ENCODE measurements at places on chromosomes 6 and 20.

DNA sequence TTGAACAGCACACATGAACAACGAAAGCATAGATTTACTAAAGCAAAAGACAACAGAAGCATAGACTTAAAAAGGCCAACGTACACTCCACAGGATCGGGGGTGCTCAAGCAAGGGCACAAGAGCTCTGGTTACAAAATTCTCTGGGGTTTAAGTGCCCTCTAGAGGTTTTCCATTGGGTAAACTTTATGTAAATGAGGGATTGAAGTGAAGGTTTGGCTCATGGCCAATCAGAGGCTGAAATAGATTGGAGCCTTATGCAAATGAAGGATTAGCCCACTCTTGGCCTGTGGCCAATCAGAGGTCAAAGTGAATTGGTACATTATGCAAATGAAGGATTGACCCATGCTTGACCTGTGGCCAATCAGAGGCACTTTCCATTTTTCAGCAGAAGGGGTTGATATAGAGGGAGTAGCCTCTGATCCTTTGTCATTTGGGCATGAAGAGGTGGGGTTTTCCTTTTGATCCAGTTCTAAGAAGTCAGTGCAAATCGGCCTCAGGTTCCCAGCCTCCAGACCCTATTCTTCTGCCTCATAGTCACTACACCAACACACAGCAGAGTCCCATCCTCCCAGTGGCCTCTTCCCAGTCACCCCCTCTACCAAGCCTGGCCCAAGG, 244.9 kb downstream of the THBS2 start:
- peak; percentile 15 for DNase-seq

GRCh38 chr6:7446619-7447325, 57.2 kb downstream of the RIOK1 start:
- DNase-seq = no peak

GRCh38 chr6:36920546-36920945, 34.0 kb upstream of the PI16 start:
- DNase-seq = no peak

- no peak for DNase-seq
Measured at GRCh38 chr6:87840324-87840723, 138.3 kb upstream of the AKIRIN2 start.

DNA sequence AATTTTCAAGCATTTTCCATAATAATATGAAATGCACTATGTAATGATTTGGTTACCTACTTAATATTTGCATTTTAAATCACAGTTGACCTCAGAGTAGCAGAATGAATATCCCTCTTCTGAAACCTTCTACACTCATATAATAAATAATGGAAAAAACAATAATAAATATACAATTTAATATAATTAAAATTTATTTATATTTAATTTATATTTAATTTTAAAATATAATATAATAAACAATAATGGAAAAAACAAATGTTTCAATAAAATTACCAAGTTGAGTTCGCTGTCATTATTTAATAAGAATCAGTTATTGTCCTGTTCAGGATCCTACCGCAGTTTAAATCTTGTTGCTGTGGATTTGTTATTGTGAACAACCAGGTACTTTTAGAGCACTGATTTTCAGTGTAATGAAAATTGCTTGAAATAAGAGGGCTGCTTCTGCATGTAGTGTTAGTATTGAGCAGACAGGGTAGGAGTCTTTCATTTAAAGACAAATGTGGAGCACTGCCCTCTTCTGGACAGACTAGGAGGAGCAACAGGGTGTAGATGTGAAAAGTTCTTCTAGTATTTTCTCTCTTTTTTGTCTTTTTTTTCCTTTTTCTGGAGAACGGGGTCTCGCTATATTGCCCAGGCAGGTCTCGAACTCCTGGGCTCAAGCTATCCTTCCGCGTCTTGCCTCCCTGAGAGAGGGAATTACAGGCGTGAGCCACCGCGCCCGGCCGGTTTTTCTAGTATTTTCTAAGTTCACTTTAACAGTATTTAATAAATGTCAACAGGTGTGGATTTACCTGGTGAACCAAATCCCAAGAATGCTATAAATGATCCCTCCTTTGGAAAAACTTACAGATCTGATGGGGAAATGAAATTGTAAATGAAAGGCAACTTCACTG, 13.6 kb downstream of the TRAPPC3L start:
- DNase-seq = peak; percentile 64

DNA sequence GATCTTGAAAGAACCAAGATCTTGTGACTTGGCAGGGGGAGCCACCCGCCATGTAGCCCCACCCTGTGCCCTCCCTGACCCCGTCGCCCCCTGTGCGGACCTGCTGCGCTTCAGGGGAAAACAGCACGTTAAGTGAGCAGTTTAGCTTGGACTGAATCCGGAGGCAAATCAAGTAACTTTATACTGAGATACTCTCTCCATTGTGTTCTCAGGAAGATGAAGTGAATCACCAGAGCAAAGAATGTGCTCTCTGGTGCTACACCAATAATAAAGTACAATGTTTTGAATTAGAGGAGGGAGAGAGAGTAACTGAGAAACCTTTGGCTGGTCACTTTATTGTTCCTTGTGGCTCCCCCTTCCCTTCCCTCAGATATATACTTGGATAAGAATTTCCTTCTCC, 83.4 kb downstream of the TXNDC5 start:
- DNase-seq = no peak

DNA sequence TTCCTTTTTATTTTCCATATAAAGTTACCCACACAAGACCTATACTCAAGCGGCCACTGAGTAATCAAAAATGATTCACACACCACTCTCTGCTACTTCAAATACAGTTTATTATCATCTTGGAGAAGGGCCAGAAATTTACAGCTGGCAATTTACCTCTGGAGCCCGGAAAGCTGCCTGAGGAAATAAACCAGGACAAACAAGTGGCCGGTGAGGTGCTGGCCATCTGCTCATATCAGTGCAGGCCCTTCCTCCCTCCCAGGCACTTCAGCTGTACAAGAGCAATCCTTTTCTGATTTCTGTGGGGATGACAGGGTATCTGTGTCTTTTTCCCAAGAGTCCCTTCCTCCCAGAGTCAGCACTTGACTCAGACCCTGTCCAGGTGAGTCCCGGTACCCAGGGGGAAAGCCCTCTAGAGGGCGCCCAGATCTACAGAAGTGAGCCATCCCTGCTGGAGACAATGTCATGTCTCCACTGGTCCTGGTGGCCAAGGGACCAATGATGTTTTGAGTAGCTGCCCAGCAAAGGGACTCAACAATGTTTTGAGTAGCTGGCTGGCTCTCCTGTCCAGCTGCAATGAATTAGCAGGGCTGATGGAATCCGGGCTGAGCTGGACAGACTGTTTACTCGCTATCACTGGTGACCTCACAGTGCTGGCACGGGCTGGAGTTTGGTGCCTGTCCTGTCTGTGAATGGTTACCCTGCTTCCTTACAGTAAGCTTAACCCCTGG, 23.6 kb downstream of the LRP11 start:
- DNase-seq = peak; percentile 11

DNA sequence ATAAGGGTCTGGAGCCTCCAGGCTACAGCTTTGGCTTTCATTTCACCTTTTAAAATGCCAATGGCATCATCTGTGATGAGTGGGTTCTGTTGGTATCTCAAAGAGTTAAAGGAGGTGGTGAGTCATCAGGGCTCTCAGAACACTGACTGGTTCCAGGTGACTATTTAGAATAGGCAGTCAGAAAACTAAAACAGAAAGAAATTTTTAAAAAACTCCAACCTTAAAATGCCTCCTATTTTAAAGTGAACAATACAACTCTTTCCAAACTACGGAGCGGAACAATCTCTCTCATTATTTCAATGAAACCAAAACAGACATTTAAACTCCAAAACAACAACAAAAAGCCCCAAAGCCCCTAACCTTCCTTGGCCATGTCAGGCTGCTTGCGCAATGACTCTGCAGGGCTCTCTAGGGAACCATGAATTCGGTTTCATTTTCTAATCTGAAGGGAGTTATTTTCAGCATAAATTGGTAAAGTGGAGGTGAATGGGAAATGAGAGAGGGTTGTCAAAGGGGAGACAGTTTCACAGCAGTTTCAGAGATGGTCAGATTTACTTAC, 194.9 kb downstream of the KIF6 start:
- DNase-seq = no peak

- DNase-seq = no peak
Measured at GRCh38 chr6:137471986-137472385, 22.2 kb downstream of the OLIG3 start.

DNA sequence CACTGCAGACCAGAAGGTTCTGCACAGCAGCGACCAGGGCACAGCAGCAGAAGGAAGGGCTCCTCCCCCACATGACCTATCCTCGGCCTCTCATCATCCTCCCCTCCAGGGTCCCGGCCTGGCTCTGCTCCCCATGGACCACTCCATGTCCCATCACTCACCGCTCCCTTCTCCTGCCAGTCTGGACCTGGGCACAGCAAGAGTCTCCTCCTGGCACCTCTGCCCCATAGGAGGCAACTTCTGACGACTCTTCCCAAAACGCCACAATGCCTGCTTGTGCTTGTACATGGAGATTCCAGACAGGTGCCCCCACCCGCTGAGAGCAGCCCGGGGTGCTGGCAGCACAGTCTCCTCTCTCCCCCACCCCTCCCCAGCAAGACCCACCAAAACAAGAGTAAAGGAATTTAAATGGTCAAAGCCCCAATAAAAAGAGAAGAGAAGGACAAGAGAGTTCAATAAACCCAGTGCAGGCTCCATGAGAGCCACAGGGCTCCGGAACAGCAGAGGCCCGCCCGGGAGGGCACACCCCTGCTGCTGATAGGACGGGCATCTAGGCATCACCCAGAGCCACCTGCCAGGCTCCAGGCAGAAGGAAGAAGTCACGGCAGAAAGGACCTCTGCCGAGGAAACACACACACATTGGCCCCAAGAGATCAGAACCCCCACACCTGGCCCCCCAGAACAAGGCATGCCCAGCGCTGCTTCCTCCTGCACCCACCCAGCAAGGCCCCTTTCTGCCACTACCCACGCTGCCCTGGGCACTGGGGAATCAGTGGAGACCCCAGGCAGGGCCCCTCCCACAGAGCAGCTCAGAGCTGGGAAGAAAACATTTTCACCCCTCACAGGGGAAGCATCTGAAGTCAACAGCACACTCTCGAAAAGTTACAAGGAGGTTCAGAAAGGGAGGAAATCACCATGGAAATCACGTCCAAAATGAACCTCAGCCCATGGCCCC, 15.2 kb downstream of the TAF4 start:
- no peak for DNase-seq

DNA sequence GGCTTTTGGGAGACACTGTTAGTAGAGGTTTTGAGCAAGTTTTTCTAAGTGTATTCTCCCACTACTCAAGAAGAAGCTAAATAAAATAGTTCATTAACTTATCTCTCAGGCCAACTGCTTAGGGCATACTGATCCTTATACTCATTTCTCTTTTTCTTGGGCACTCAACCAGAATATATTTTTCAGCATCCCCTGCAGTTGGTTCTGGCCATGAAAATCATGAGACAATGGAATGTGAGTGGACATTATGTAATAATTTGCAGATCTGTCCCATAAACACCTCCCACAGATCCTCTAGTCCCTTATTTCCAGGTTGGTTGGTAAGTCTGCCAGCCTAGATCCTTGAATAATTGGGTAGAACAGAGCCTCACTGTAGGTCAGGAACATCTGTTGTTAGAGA, 136.7 kb downstream of the AIG1 start:
- no peak for DNase-seq

DNA sequence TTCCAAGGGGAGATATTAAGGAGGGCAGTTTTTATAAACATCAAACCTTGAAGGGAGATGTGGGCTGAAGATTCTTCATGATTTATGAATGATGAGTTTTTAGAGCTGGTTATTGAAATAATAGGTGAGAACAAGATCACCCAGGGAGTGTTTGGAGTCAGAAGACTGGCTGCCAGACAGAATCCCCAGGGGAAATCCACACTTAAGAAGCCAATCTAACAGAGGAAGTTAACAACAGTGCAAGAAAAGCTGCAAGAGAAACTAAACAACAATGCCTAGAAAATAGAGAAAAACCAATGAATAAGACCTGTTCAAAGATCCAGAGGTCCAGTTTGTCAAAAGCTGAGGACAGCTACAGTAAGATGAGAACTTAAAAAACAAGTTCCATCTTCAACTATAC, 167.9 kb upstream of the MAN1A1 start:
- no peak for DNase-seq

GRCh38 chr6:93801101-93801847, 381.9 kb upstream of the EPHA7 start:
- DNase-seq = no peak

DNA sequence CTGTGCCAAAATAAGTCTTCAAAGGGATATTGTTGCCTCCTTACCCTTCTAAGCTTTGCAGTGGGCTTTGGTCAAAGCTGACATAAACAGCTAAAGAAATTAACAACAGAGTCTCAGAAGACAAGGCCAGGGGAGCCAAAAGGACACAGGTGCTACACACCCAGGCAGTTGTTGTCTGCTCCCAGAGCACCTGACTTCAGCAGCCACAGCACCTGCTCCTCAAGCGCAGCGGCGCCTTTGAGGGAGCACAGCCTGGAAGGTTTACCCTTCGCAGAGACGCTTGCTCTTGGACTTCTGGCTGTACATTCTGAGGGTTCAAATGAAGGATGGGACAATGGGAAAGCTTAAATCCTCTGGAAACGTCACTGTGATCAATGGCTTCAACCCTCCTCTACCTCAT, 16.6 kb downstream of the B4GALT5 start:
- no peak for DNase-seq

DNA sequence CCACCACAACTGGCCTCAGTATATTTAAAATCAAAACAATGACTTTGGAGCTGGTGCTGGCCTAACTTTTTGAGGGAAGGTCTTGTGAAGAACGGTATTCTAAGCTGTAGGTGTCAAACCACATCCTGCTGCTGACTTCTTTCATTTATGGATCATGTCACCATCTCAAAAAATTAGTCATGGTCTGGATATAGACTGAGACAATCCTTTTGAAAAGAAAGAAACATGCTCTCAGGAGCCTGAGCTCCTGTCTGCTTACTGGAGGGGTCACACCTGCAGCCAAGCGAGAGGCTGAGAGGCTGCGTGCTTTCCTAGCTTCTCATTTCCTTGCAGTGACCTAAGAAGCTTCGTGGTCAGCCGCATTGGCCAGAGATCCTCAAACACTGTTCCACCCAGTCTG, 55.2 kb downstream of the TIAM2 start:
- no peak for DNase-seq

DNA sequence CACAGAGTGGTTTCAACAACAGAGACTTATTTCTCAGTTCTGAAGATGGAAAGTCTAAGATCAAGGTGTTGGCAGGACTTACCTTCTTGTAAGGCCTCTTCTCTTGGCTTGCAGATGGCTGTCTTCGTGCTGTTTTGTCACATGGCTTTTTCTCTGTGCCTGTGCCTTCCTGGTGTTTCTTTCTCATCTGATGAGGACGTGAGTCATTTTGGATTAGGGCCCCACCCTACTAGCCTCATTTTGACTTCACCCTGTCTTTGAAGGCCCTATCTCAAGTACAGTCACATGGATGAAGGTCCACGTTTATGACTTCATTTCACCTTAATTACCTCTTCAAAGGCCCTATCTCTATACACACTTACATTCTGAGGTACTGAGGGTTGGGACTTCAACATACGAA, 41.4 kb upstream of the LAMA2 start:
- no peak for DNase-seq
